NB4 (cell line): ENCODE measurements at places on chromosomes 1 and 21.

GRCh38 chr1:246001142-246001836, 505.8 kb downstream of the SMYD3 start:
- no peak for DNase-seq

DNA sequence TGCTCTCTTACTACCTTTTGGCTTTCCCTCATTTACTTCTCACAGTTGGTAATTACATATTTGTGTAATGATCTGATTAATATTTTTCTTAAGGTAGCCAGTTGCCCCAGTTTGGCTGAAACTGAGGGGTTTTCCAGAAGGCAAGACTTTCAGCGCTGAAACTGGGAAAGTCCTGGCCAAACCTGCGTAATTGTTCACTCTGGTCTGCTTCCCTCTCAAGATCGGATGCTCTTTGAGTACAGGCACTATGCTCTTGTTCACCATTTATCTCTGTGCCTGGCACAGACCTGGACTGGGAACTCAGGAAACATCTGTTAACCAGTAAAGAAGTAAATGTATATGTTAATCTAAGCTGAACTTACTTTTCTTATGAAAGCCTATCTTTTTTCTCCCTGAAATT, 209.6 kb upstream of the HOOK1 start:
- DNase-seq, result no peak

DNA sequence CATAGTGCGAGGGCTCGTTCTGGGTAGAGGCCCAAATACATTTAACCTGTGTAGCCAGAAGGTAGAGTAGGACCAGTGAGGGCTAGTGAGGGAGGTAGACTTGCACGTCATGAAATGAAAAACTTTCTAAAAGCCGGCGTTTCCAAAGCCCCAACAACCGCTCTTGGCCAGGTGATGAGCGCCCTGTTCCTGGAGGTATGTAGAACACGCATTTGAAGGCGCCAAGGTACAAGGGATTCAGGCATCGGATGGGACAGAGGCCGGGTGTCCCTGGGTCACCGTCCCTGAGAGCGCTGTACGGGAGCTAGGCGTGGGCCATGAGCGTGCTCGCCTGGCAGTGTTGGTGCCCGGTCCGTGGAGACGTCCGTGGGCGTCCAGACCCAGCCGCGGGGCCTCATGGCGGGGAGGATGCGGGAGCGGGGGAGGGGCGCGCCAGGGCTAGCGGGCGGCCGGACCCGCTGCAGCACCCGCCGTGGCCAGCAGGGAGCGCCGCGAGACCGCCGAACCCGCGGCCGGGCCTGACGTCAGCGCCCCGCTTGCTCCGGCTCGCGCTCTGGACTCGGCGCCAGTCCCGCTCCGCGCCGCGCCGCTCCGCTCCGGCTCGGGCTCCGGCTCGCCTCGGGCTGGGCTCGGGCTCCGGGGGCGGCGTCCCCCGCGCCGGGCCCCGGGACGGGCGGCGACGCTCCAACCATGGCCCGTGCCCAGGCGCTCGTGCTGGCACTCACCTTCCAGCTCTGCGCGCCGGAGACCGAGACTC, at the start of gene PTPRU:
TSS of gene PTPRU (plus strand) at position 568 of the 757 bp plus-strand sequence. CDS start at position 691, 123 bp downstream.
- peak; percentile 74 for DNase-seq

GRCh38 chr1:226643177-226643576, 94.6 kb downstream of the STUM start:
- DNase-seq, result peak; percentile 98

DNA sequence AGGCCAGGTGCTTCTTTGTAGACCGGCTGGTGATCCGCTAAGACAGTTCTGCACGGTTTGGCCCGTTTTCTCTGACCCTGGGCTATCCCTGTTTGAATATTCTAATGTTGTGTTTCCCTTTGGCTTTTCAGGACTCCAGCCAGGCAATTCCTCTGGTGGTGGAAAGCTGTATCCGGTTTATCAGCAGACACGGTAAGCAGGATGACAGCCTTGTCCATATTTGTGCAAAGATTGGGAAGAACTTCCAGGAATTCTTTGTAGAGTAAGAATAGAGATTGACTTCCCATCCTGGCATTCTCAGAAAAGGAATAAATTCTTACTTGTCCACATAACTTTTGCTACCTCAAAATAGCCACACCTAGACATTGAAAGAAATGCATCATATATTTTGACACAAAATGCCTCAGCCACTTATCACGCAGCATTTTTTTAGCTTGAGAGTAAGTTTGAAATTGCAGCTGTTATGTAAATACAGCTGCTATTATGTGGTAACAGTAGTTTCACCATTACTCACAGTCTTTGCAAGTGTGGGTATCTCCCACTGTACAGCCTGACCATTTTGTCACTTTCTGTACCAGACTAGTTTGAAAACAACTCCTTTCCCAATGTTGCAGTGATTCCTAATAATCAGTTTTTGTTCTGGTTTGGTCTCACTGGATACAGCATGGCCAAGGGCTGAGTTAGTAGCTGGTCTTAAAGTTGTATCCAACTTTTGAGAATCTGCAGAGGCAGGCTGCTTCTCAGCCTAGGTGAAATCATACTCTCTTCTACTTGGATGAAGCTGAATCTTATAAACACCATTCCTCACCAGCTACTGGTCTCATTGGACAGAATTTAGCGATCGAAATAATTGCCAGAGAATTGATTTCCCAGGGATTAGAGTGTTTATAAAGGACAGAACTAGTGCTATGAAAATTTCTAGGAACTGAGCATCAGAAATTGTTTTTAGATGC, 40.0 kb upstream of the IKBKE start:
- DNase-seq, result no peak

DNA sequence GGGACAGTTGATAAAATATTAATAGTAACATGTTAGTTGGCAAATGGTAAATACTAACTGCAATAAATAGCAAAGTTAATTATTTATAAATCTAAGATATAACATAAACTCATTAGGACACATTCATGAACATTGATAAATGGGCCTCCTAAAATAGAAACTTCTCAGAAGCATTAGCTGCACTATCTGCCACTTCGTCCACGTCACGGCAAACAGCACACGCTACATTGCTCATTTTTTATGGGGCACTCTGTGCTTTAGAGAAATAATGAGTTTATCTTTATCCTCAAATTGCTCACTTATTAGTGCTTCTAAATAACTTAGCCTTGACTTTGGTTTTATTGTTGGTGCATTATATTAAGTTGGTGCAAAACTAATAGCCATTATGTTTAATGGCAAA, 16.3 kb upstream of the HPCAL4 start:
- no peak for DNase-seq

DNA sequence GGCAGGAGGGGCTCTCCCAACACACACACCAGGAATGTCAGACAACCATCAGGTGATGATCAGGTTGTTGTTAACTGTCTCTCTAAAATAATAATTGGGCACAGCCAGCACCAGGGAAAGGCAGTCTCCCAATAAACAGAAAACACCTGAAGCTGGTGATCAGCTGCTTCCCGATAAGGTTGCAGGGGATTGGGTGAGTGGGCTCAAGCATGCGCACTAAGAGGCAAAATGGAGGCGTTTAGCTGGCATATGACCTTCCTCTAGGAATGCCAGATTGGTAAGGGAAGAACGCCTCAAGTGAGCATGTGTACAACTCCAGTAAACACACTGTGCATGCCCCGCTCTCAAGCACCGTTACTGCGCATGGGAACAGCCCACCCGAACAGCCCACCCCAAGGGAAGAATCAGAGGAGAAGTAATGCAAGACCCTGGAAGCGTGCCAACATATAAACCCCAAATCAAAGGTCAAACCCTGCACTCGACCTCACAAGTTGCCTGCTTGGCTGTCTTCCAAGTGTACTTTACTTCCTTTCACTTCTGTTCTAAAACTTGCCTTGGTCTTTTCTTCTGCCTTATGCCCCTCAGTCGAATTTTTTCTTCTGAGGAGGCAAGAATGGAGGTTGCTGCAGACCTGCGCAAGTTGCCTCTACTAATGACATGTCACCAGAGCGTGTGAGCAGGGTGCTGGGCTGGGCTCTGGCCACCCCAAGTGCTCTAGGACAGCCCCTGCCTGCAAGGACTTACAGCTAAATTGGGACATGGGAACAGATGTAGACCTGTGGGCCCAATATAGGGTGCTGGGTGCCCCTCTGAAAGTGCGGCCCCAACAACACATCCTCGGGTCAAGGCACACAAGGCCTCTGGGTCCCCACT, 200.8 kb downstream of the RHOU start:
- peak; percentile 45 for DNase-seq

DNA sequence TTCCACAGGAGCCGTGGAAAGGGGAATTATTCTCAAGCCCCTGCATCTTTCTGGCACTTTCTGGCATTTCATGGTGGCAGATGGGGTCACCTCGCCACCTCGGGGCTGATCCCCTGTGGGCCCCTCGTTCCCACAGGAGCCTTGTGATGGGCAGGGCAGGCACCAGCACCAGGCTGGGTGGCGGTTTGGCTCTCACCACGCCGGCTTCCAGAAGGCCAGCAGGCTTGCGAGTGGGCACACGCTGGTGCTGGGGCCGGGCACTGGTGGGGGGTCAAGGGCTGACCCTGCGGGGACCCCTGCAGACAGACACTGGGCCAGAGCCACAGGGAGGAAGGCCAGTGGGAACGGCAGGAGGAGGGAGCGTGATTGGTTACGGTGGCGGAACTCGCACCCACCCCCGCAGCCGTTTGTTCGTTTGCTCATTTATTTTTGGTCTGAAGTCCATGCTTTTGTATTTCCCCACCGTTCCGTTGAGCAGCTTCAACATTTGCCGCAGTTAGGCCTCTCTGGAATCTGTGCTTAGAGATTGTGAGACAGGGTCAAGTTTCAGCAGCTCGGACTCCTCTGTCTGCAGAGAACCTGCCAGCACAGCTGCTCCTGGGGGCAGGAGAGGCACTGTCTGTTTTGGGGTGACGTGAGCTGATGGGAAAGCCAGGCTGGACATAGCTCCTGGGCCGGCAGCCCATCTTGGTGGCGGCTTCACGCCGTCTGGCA, 5.3 kb downstream of the COL18A1 start:
- no peak for DNase-seq

DNA sequence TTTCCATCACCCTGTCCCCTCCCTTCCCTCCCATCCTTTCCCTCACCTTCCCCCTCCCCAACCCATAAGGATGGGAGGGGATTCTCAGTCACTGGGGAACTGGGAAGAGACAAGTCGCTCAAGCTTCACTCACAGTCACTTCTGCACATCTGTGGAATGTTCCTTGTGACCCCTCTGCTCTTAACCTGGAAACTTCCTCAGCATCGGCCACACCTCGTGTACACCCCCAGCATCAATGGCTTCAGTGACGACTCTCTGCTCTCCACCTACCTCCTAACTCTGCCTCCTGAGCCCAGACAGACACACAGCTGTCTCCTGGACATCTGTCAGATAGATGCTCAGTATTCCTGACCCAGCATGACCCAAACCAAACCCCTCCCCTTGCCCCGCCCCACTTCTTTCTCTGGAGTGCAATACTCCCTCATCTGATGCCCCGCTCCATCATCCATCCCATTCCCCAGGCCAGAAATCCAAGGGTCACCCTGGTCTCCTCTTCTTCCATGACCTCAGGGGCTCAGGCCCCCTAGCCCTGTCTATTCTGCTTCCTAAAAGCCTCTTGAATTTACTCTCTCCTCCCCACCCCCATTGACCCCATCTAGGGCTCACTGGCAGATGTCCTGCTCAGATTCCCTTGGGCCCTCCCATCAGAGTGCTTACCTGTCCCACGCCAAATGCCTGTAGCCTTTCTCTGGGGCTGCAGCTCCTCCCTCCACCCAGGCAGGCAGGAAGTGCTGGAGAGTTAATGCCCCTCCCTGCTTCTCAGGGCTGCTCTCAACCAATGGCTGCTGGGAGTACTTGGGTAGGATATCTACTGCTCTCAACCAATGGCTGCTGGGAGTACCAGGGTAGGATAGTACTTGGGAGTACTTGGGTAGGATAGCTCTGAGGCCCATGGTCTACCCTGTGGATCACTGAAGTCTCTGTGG, 83.1 kb upstream of the CSF3R start:
- no peak for DNase-seq

DNA sequence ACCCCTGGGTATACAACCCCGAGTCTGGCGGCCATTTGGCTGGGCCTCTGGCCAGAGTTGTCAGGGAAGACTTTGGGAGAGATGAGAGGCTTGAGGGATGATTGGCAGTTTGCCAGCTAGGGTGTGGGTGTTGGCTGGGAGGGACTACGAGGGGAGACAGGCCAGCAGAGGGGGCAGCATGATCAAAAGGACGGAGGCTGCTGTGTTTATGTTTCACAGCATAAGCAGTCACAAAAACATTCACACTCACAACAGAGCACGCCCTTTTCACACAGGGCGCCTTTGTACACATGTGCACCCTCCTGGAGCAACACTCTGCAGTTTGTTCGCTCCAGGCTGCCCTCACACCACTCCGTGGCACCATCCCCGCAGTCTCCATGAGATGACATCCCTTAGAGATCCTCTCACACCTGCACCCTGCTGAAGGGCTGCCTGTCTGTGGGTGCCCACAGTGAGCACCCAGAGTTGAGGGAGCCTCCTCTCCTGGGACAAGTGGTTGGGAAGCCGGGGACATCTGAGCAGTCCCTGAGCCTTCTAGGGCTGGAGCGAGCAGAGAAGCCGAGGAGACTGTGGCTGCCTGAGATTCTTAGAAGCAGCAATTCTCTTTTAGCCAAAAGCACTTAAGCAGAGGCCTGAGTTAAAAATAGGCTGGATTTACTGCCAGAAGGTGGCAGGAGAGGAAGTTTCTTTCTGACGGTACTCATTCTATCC, 15.4 kb downstream of the EFNA3 start:
- peak; percentile 54 for DNase-seq

DNA sequence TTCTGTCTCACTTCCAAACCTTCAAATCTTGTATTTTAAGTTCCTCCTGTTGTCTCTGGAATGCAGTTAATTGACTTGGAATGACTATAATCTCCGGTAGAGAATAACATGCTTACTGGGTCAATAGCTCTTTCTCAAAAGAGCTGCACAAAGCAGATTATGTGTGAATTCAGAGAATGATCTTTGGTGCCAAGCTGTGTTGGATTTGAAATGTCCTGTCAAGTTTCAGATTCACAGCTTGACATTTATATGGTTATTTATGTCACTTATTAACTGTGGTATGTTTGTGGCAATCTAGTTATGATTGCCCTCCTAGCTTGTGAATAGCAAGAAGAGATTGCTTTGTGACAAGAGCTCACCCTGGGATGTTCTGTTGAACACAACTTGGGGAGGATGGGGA, 128.3 kb upstream of the KCNE2 start:
- DNase-seq, result no peak

DNA sequence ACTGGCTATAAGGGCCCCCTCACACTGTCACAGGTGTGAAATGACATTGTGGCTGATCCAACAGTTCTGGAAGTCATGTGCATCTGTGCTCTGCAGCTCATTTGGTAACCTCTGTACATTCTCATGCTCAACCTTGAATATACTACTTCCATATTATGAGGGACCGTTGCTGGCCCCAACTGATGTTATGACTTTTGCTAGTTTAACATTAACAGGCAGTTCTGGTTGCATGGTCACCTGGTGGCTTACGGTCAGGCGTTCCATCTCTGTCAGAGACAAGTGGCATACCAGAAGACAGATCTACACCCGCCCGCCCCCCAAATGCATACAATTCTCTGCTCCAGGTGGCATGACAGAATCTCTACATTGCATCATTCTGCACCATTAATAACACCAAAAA, 6.0 kb upstream of the DIP2A start:
- no peak for DNase-seq

GRCh38 chr21:44932408-44933181, 7.2 kb upstream of the SLX9 start:
- peak; percentile 68 for DNase-seq

GRCh38 chr1:39575191-39576015, 1.2 kb downstream of the PABPC4 start:
- peak; percentile 61 for DNase-seq
